Left ventricle myocardium superior (tissue), 1 donor: ENCODE measurements at places on chromosomes 3 and 15. TPM values are rescaled to one million over a fixed set of nuclear protein-coding genes. Genes with fewer than 3 reads are reported as not detected.
A peak's percentile ranks its signal among the peaks of the same experiment; 100 is the strongest.

The CCDC54 gene
- not detected for total RNA-seq

The RGMA gene
- 27.0 TPM for total RNA-seq

The CPLX3 gene
- 4.1 TPM for total RNA-seq

The GOLGA6D gene
- not detected for total RNA-seq

The ADAMTS7 gene
- total RNA-seq: 37.9 TPM

GRCh38 chr3:10344944-10345575, 24.1 kb upstream of the SEC13 start:
- no peak for DNase-seq

DNA sequence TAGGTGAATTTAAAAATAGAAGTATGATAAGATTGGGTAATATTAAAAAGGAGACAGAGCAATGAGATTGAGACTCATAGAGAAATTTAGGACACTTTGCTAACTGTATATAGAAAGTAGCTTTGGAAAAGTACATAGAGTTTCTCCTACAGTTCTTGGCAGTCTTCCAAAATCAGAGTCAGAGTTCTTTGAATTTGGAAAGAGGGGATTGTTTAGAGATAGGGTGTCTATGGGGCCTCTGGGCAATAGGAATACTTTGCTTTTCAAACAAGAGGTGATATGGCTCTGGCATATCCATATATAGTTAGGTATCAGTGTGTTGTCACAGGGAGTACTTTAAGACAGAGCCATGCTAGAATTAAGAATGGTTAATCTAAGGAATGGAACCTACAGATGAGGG, 477.1 kb upstream of the KCNMB2 start:
- DNase-seq: no peak

GRCh38 chr3:155891321-155891720, 20.9 kb downstream of the GMPS start:
- no peak for DNase-seq

DNA sequence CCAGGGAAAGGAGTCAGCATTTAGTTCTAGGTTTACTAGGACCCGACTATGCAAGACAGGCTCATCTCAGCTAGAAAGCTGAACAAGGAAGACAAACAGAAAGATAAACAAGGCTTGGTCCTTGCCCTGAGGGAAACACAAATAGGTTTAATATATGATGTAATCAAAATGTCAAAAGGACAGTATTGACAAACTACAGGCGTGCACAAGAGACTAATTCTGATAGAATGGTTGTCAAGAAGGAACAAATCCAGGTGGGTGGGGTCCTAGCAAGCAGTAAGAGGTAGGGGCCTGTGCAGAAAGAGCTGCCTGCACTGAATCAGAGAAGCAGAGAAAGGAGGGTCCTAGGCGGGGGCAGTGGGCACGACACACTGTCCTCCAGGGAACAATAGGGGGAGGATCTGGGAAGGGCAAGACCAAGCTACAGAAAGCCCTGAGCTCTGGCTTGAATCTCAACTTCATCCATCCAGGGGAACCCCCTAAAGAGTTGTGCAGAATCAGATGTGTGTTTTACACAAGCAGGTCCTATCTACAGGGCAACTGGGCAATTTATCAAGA, 23.4 kb downstream of the RFTN1 start:
- no peak for DNase-seq

DNA sequence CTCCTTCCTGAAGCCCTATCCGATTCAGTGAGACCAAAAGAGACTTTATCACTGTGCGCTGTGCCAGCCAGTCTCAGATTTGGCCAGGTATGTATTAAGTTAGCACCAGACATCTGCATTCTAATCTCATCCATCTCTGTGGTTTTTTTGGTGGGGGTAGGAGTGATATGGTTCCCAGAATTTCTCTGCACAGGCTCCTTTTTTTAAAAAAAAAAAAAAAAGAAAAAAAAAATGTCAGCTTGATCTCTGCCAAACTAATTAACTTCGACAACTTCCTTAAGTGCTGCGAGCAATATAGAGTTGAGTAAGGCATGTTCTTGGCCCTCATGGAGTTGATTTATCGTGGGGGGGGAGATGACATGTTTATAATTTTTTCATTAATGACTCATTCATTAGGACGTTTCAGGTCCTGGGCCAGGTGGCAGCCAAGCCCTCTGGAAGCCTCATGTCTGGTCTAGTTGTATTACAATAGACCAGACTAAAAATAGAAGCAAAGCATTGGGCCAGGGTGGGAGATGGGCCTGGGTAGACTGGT, 12.9 kb downstream of the SLCO3A1 start:
- peak; percentile 50 for DNase-seq

GRCh38 chr3:114435386-114436115, 141.7 kb downstream of the TIGIT start:
- peak; percentile 13 for DNase-seq

DNA sequence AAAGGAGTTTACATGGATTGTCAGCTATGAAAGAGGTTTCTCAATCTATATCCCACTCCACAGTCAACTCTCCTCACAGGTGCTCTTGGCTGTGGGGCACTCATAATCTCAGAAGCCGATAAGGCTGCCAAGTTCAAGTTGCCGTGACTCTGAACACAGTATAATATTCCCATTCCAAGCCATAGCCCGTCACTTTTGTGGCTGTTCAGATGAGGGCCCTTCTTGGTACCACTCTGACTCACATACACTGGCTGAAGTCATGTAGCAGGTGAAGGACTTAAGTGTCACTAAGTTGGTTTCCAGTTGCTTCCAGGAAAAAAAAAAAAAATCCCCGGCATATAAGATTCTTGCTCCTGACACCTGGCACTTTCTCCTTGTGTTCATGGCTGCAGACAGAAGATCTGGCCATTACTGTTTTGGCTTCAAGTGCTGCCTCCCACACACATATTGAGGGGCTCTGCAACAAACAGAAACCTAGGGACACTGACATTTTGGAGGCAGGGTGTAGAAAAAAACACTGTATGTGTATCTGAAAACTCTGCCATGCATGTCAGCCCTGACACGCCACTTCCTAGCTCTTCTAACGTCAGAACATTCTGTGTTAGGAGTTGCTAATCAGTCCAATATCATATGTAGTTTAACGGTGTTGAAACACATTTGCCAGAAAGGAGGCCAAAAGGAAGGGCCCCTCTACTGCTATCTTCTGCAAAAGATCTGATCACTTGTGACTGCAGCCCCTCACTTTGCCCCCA, 170.2 kb upstream of the ICE2 start:
- no peak for DNase-seq

DNA sequence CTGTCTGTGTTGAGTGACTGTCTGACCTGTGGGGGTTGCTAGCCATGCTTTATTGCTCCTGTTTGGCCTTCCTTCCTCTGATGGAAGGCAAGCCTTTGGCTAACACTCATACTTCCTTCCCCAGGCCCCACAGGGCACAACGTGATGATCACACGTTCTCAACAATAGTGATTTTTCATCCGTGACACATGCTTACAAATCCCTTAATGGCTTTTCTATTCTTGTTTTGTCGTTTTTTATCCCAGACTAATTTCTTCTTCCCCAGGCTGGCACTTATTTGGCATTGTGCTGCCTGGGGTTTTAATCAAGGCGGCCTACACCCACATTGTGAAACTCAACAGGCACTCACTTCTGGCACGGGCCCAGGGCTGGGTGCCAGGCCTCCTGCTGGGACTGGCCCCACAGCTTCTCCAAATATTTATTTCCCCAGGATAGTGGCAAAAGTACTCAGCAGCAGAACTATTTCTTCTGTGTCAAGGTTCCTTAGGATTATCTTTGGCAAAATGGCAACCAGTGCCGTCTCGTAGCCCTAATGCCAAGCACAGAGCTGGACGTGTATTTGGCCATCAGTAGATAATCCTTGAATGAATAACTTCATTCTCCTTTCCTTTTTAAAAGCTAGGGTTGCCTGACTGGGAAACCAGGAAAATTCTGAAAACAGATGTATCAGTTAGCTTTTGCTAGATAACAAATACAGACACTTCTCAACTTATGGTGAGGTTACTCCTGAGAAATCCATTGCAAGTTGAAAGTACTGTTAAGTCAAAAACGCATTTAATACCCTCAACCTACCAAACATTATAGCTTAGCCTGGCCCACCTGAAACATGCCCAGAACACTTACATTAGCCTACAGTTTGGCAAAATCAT, 30.6 kb downstream of the CMTM7 start:
- DNase-seq: peak; percentile 95

- no peak for DNase-seq
Measured at GRCh38 chr3:106881186-106881585, 496.1 kb upstream of the CCDC54 start.

DNA sequence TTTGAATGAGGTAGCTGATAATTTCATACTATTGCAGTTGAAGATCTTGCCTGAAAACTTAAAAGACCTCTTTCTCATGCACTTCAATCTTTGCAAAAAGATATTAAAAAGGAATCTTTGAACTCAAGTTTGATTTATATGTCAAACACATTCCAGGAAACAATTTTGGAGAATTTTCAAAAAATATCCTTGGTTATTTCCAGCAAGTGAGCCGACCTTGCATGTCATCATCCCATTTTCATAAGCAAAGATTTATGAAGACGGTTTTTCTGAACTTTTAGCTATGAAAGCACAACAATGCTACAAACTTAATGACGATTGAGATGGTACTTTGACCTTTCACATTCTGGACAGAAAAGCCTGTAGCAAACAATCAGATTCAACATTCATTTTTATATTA, 95.6 kb downstream of the RFX7 start:
- DNase-seq: no peak

GRCh38 chr3:171054231-171054630, 27.7 kb upstream of the SLC2A2 start:
- no peak for DNase-seq

- peak; percentile 59 for DNase-seq
Measured at GRCh38 chr3:49471856-49472495, 1.9 kb downstream of the DAG1 start.
